Fibroblast of pulmonary artery (primary cell): ENCODE measurements at places on chromosomes 11 and 22.
A peak's percentile ranks its signal among the peaks of the same experiment; 100 is the strongest.

DNA sequence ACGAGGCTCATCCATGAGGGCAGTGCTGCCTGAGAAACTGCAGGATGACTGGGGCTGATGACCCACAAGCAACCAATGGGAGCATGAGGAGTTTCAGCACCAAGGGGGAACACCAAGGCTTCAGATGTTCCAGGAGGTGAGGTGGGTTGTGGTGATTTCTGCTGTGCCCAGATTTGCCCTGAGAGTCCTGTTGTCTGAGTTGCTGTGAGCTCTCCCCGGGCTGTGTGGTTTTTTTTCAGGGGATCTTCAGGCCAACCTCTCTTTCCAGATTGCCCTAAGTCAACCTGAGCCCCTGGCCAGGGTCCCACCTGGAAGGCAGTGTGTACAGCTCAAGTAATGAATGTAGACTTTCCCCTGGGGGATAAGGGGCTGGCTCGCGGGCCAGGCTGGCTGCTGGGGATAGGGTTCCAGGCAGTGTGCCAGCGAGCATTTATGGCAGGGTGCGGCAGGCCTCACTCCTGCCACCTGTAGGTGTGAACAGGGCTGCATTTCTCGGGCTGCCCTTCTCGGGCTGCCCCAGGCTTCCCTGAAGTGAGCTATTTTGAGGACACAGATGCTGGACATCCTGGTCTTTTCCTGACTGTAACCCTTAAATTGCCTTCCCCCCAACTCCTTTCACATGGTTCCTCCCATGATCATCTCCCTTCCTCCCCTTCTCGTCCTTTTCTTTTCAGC is 9.8 kb downstream of the SLC22A6 start:
- DNase-seq, result peak; percentile 3

- peak; percentile 14 for DNase-seq
These were observed 23.3 kb upstream of the FAR1 start for GRCh38 chr11:13644997-13645687.

GRCh38 chr11:11444027-11444803 is 91.2 kb upstream of the CSNK2A3 start:
- peak; percentile 20 for DNase-seq

DNA sequence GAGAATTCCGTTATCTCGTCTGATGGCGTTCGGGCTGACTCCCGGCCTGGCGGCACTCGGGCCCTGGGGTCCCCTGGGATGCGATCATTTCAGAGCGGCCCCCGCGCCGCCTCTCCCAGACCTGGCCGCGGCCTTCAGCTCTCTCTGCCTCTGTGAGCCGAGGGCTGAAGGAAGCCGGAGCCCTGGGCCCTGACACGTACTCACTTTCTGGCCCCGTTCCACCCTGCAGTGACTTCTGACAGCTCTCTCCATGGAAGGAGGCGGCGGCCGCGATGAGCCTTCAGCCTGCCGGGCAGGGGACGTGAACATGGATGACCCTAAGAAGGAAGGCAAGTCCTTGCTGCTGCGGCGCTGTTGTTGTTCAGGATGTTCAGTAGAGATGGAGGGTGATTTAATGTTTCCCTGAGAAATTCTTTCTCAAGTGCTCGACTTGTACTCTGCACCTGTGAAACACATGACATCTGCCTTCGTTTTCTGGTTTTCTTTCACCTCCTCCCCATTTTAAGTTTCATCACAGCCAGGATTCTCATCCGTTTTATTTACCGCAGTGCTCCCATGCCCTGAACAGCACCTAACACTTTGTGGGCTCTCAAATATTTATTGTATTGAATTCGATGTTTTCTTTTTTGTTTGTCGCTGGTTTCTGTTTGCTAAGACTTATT is 612 bp downstream of the GTSE1 start:
- DNase-seq, result peak; percentile 21

DNA sequence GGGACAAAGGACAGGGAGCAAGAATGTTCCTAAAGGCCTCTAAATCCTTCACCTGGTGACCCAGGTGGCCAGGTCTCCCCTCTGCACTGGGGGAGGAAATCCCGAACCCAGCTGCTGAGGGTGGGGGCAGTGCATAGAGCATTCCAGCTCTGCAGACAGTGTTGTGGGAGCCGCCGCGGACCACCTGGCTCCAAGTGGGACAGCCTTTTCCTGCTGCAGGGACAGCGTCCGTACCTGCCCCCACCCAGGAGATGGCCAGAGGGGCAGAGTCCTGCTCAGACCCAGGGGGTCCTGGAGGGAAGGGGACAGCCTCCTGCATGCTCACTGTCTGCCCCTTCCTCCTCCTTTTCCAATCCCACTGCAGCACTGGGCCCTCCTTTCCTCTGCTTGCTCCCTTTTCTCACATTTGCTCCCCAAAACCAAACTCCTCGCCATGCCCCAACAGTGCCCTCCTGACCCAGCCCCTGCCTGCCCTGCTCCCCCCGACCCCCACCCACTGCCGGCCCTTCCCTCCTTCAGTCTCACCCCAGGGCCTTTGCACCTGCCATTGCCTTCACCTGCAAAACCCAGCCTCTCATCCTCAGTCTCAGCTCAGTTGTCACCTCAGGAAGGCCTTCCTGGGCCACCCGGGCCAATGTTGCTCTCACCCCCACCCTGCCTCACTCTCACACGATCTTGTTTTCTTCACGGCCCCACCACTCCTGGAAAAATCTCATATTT is 12.8 kb downstream of the PNPLA5 start:
- DNase-seq, result no peak

GRCh38 chr22:38784035-38784434 is 9.9 kb downstream of the DNAL4 start:
- no peak for DNase-seq

- DNase-seq, result no peak
These were observed 38.7 kb downstream of the TMEM45B start for GRCh38 chr11:129854232-129854805.

- DNase-seq, result peak; percentile 31
These were observed 131.2 kb downstream of the BUD13 start for GRCh38 chr11:116641561-116642045.

DNA sequence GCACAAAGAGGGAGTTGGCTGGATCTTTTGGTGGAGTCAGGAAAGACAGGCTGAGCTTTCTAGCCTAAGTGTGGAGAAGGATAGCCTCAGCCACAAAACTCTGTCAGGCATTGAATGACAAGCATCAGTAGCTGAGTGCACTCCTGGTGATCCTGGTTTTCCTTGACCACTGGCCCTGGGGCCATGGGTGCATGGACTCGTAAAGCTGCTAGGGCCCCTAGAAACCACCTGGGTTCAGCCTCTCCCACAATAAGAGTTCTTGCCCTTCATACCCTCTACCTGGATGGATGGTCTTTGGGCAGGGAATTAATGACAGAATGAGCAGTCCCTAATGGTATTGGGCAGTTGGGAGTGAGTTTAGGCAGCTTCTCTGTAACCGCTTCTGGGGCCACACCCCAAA is 22.9 kb downstream of the TUB start:
- no peak for DNase-seq

GRCh38 chr11:75561426-75562047 is 516 bp upstream of the SERPINH1 start:
- DNase-seq, result no peak

GRCh38 chr11:131246663-131247062 is 123.8 kb upstream of the NTM start:
- no peak for DNase-seq

DNA sequence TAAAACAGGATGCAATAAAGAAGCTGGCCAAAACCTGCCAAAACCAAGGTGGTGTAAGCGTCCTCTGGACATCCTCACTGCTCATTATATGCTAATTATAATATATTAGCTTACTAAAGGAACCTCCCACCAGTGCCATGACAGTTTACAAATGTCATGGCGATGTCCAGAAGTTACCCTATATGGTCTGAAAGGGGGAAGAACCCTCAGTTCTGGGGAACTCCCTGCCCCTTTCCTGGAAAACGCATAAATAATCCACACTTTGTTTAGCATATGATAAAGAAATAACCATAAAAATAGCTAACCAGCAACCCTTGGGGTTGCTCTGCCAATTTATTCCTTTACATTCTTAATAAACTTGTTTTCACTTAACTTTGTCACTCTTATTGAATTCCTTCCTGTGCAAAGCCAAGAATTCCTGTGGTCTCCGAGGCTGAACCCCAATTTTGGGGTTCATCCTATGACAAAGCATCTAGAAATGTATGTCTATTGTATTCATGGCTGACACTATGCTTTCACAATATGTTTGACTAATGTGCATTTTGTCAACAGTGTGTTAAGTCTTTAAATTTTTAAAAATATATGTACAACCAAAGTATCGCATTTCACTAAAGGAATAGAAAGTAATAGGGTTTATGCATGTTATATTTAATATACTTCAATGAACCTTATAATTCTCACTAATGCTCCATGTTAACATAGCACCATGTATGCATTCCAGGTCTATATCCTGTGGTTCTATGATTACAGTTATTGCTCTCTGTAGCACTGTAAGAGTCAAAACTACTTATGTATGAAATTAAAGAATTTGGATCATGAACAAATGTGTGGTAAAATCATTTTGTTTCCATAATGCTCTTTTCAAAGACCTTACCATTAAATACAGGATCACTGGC is 25.1 kb downstream of the LGR4 start:
- peak; percentile 61 for DNase-seq

DNA sequence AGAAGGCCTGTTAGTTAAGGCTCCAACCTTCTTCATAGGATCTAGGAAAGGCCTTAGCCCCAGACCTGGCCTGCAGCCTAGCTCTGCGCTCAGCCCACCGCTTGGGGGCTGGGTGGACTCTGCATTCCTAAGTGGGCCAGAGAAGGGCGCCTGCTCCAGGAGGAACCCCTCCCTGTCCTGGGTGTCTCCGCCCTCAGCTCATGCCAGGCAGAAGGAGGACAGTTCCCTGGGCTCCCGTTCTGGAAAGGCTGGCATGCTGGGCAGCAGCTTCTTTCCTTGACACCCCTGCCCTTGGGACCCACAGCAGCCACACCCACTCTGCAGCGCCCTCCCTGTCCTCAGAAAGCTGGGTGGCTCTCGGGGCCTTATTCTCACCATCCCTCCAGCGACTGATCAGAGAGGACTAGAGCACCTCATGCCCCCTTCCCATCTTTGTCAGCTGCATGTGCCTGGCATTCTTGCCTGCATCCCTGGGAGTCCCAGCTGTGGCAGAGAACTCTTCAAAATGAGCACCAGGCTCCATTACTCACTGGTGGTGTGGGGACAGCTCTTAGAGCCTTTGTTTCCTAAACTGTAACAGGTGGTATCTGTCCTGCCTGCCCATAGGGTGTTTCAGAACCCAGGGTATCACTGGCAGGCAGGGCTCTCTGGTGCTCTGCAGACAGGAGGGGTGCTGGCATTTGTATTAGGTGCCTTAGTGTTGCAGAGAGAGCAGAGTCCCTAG is 20.3 kb upstream of the MYRF start:
- DNase-seq, result no peak

- no peak for DNase-seq
These were observed 72.5 kb upstream of the MYO18B start for GRCh38 chr22:25669253-25670069.

- DNase-seq, result no peak
These were observed 96.0 kb upstream of the PITPNB start for GRCh38 chr22:28015046-28015425.

DNA sequence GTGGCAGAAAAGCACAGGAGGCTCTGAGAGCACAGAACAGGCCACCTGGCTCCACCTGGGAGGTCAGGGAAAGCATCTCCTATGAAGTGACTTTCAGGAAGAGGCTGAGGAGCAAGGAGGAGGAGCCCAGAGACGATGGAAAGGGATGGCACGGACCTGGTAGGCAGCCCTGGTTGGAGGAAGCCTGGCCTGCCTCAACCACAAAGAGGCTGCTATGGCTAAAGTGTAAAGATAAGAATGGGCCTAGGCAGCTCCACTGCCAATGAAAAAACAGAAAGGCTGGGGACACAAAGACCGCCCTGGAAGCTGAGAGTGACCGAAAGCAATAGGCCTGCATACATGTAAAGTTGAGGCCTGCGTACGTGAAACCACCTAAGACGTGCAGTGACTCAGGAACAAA is 31.2 kb upstream of the ETS1 start:
- no peak for DNase-seq

- no peak for DNase-seq
These were observed 6.5 kb downstream of the DTX4 start for GRCh38 chr11:59178402-59178801.

DNA sequence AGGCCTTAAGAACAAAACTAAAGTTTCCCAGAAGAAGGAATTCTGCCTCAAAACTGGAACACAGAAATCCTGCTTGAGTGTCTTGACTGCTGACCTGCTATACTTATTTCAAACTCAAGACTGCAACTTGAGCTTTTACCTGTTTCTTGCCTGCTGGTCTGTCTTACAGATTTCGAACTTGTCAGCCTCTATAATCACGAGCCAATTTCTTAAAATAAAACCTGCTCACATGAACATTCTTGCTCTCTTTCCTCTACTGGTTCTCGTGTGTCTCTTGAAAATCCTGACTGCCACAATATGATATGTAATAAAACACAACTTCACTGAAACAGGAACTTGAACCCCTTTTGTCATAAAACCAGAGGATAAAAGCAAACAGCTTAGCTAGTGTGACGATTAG is 13.9 kb downstream of the PATL1 start:
- no peak for DNase-seq
